Hematopoietic multipotent progenitor cell treated with erythropoietin and hydrocortisone succinate and interleukin-3 and kit ligand, for 15 days (in vitro differentiated cells): ENCODE measurements at places on chromosomes 11 and 22.

DNA sequence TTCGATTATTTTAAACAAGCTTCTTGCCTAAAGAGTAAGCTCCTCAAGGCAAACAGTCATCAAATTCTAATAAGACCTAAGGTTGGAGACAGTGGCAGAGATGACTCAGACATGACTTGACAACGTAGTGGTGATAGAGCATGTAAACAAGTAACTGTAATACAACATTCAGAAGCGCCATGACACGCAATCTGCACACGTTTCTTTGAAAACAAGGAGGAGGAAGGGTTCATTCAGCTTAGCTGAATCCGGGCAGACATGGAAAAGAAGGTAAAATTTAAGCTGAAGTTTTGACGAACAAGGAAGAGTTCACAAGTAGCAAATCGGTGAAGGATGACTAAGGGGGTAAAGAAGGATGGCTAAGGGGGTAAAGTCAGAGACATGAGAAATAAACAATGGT lies 152.4 kb upstream of the ZC3H12C start:
- no peak for DNase-seq

DNA sequence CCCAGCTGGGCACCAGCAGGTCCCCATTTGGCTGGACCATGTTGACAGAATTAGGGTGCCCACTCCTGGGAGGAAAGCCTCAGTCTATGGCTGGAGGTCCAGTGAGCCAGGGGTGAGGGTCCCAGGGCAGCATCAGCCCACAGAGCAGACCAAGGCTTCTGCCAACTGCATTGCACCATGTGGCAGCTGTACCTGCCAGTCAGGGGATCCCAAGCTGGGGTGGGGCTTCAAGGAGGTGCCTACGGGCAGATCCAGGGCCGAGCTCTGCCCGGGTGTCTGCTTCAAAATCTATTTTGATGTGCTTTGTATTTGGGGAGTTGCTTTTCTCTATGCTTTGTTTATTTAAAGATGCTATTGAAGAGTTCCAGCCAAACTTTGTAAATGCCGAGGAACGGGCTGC lies 10.4 kb downstream of the GP1BB start:
- no peak for DNase-seq

DNA sequence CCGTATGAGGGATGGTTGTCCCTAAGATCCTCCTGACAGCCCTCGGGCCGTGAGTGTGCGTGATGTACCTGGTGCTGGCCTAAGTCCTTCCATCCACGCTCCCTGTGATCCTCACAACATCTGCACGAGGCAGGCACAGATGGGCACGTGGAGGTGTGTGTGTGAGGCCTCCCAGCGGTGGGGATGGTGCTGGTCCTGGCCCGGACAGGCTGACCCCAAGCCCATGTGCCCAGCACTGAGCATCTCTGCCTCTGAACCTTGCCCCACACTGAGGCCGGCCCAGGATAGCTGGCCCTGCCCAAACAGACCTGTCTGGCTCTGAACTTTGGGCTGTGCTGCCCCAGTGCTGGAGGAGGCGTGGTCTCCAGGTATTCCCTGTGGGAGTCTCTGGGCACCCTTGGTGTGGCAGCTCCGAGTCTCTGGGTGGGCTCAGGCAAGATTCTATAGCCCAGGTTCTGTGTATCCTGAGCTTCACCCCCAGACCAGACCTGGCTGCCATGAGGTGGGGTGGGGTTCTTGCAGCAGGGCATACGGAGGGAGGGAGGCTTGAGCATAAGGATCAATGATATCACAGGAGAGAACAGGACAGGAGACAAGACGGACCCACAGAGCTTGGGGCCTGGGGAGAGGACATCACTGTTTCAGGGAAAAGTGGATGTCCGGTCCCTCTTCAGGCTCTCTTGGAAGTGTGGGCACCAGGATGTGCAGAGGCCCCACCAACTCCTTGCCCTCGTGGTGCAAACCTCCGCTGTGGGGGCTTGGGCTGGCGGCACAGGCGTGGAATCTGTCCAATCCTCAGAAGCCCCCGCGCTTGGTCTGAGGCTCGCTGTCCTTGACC lies 881.8 kb downstream of the BRD1 start:
- no peak for DNase-seq

DNA sequence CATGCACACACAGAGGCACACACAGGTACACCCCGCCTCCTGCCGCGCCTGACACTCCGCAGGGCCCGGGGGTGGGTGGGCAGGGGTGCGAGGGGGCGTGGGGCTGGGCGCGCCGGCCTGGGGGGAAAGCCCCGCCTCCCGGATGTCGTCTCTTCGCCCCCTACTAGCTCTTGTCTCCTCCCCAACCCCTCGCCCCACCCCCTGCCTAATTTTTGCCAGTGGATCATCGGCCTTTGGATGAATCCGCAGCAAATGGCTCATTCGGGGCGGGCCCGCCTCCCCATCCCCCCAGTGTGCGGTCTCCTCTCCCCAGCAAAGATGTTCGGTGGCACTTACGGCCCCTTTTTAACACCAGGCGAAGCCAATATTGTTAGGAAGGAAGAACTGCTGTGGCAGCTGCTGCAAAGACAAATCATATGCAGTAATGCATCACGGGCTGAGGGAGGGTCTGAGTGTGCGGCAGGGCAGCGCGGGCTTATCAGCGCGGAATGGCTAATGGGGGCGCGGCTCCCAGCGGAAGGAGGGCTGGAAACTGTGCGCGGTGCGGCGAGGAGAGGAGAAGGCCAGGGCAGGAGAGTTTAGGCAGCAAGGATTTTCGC lies 13.4 kb upstream of the NECTIN1 start:
- DNase-seq: no peak

- DNase-seq: no peak
Measured at GRCh38 chr22:19036229-19036522, 86.0 kb downstream of the DGCR2 start.

DNA sequence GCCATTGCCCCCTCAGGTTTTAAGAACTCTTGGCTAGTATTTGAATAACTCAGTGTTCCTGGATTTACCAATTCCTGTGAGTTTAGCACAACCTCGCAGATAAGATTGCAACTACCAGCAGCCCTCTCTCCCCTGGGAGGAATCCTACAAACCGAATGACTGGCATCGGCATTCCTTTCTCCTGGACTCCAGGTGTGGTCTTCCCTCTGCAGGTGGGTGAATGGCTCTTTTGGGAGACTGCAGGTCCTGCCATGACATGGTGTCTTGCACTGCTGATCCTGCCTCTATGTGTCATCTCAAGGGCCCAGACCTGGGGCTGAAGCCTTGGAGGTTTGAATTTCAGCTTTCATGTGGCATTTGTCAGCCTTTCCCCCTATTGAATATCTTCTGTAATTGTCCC lies 105.6 kb downstream of the PKNOX2 start:
- DNase-seq: no peak

DNA sequence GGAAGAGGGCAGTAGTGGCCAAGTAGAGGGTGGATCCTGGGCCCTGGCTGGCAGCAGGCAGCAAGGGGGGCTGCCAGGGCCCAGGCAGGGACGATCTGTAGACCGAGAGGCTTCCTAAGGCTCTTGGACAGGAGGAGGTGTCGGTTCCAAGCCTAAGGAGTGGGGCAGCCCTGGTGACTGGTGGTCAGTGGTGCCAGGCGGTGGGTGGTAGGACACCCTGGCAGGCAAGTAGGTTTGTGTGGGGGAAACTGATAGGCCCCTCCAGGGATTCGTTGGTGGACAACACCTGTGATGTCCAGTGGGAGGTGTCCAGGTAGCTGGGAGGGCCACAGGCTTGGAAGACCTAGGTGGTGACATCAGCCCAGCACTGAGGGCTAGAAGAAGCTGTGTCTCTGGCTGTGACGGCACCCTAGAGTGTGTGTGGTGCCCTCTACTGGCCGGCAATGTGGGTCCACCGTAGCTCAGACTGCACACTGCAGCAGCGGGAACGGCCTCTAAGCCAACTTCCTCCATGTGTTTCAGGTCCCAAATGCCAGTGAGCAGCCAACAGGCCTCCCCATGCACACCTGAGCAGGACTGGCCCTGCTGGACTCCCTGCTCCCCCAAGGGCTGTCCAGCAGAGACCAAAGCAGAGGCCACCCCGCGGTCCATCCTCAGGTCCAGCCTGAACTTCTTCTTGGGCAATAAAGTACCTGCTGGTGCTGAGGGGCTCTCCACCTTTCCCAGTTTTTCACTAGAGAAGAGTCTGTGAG lies 9.4 kb upstream of the SAMM50 start:
- DNase-seq: peak; percentile 77

DNA sequence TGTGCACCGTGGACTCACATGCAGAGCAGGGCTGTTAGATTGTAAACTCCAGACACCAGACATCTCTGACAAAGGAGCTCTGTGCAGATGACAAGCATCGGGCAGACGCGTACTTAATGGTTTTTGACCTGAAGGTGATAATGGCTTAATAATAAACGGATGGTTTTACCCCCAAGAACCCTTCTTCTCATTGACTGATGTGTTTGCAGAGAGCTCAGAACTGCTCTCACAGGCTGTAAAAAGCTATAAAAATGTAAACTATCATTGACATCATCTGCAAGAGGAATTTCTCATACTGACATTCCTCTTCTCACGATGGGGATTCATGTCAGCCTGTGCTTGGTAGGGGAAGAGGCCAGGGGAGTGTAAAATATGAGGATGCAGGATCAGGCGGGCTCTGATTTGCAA lies 8.6 kb upstream of the ARHGAP8 start:
- DNase-seq: no peak

DNA sequence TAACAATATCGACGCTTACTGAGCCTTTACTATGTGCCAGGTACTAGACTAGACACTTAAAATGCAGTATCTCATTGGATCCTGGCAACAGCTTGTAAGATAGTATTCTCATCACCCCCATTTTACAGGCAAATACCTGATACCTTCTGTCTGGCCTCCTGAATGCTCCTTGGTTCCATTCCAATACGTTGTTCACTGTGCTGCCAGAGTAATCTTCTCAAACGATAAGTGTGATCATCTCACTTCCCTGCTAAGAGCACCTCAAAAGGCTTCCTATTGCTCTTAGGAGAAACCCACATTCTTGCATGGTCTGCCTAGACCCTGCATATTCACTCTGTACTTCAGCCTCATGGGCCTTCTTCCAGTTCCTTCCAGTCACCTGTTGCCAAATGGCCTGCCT lies 1.3 kb upstream of the NRIP3 start:
- no peak for DNase-seq

- peak; percentile 49 for DNase-seq
Measured at GRCh38 chr11:24198481-24198880, 298.4 kb upstream of the LUZP2 start.

GRCh38 chr22:40363059-40363458 lies 7.3 kb upstream of the SGSM3 start:
- no peak for DNase-seq

DNA sequence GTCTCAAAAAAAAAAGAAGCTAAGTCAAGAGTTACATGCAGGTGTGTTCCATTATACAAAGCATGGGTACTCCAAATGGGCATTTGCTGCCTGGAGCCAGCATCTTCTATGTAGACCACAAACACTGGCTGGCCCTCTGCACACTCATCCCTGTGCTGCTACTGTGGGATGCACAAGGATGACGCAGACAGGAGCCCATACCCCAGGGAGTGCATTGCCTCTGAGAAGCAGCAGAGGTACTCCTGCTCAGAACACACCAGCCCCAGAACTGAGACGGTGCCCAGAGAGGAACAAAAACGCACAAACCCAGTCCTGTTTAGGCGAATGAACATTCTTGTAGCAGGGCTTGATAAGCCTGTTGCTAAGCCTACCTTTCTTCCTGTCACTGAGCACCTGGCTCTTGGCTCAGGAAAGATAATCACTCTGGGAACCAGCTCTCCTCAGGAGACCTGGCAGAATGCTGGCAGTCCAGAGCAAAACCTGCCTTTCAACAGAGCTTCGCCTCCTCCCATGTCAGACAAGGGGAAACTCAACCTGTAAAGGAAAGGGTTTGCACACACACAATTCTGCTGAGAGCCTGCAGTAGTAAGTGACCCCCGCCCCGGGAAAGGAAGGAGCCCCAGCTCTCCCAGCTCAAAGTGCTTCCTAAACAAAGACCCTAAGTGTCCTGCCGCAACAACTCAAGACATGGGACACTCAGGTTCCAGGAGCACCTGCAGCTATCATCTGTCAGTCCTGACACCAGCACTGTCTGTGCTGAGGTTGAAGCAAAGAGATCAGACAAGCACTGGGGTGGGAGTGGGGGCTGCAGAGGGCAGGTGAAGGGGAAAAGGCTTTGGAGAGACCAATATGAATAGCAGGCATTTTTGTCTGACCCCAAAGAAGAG lies 145.7 kb downstream of the TENM4 start:
- no peak for DNase-seq

DNA sequence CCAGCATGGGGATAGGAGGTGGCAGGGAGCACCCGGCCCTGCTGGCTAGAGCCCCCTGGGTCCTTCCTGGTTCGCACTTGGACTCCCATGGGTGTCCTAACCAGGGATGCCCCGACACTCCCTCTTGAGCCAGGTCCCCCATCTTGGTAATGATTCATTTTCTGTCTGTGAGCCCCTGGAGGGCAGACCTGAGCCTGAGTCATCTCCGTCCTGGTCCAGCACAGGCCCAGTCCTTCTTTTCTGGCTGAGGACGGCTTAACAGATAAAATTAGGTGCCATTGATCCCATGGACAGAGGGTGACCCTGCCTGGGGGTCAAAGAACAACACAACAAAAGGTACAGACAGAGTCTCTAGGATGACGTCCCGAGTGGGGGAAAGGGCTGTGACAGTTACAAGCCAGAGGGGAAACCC lies 3.5 kb downstream of the RHOD start:
- no peak for DNase-seq

DNA sequence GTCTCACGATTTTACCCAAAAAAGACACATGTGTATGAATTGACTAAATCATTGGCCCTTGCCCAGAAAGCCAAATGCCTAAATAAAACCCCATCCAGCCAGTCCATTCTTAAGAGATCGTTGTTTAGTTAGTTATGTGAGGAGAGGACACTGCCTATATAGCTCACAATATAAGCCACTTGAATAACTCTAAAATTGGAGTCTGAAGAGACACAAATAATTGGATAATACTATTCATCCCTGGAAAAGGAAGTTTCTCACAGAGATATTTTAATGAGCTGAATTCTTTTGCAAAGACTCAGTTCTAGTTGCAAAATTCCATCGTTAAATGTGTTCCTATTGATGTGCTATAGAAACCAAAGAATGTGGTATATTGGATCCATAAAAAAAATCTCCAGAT lies 176.7 kb downstream of the SOX6 start:
- DNase-seq: no peak

DNA sequence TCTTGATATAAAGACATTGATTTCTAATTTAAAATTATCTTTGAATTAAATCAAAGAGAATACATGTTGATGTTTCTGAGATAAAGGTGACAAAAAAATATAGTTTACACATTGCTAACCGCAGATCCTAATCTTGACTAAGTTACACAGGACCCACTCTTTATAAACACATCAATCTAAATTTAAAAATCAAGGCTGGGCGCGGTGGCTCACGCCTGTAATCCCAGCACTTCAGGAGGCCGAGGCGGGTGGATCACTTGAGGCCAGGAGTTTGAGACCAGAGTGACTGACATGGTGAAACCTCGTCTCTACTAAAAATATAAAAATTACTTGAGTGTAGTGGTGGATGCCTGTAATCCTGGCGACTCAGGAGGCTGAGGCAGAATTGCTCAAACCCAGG lies 1.9 kb downstream of the ARFGAP3 start:
- no peak for DNase-seq

- no peak for DNase-seq
Measured at GRCh38 chr11:111523343-111523742, 8.8 kb downstream of the HOATZ start.
